ENCODE measurements at places on chromosomes 16 and 17.

- peak; percentile 96 for DNase-seq
Observed at GRCh38 chr17:59331129-59331928, at the start of gene YPEL2. YPEL2 (plus strand) TSS chr17:59331655; CDS start chr17:59353410, 21,755 bp downstream.

GRCh38 chr16:14613991-14614390 is 16.1 kb downstream of the PARN start:
- DNase-seq: no peak

- DNase-seq: no peak
Observed at GRCh38 chr16:14353340-14353739, 276.7 kb downstream of the PARN start.

GRCh38 chr17:31488264-31488981 is 96.9 kb downstream of the RAB11FIP4 start:
- no peak for DNase-seq

DNA sequence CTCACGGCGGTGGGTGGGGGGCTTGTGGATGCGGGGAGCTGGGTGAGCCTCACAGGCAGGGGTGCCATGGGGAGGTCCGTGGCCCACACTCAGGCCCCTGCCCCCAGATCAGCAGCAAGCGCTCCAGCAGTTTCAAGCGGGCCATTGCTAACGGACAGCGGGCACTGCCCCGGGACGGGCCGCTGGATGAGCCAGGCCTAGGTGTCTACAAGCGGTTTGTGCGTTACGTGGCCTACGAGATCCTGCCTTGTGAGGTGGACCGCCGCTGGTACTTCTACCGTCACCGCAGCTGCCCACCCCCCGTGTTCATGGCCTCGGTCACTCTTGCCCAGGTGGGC is 1.1 kb downstream of the RHBDL1 start:
- no peak for DNase-seq

GRCh38 chr16:12340151-12340733 is 363.7 kb downstream of the SNX29 start:
- DNase-seq: peak; percentile 54

DNA sequence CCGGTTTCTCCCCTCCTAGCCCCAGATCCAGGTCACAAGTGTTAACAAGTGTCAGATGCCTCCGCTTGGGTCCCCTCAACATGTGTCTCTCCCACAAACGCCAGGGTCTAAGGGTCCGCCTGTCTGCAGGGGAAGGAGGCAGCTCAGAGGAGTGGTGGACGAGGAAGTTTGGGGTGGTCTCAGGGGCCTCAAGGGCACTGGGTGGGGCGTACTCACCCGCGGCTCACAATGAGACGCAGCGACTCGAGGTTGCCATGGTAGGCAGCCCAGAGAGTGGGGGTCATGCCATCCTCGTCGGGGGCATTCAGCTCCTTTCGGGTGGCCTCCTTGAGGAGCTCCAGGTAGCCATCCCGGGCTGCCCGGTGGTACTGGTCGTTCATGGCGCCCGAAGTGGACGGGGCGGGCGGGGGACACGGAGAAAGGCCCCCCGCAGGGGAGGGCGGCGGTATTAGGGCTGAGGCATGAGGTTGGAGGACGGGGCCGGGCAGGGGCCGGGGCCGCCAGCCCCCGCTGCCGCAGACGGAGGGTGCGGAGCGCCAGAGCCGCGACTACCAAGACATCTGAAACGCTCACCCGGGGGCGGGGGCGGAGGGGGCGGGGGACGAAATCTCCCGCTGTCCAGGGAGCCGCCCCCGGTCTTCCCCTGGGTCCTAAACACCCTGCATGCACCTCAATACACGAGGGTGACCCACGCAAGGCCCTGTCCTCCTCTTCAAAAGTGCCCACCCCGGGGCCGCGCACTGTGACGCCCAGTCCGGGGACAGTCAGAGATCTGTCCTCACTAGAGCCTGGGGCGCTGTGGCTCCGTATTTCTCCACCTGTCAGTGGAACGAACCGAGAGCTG is at the start of gene USH1G:
Gene USH1G (minus strand): TSS at position 562 of the 844 bp plus-strand sequence. CDS start 182 bp downstream, at position 380.
- no peak for DNase-seq

GRCh38 chr17:59513934-59514841 is 51.2 kb upstream of the DHX40 start:
- DNase-seq: peak; percentile 38

DNA sequence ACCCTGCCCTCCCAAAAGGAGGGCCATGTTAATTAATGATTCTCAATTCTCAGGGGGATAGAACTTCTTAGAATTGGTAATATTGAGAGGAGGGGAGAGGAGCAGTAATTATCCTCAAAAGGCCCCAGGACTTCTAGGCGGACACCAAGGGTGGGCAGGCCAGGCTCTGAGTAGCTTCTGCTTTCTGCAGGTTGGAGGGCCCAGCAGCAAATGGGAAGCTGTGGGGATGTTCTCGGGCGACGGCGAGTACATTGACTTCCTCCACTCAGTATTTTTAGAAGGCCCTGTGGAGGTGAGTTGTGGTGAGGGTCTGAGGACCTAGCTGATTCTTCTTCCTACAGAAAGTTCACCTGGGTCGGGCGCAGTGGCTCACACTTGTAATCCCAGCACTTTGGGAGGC is 57.5 kb downstream of the DNAH2 start:
- DNase-seq: peak; percentile 46

DNA sequence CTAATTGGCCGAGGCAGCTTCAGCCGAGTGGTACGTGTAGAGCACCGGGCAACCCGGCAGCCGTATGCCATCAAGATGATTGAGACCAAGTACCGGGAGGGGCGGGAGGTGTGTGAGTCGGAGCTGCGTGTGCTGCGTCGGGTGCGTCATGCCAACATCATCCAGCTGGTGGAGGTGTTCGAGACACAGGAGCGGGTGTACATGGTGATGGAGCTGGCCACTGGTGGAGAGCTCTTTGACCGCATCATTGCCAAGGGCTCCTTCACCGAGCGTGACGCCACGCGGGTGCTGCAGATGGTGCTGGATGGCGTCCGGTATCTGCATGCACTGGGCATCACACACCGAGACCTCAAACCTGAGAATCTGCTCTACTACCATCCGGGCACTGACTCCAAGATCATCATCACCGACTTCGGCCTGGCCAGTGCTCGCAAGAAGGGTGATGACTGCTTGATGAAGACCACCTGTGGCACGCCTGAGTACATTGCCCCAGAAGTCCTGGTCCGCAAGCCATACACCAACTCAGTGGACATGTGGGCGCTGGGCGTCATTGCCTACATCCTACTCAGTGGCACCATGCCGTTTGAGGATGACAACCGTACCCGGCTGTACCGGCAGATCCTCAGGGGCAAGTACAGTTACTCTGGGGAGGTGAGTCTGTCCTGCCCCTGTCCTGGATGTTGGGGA is 16.1 kb downstream of the PSKH1 start:
- DNase-seq: no peak

DNA sequence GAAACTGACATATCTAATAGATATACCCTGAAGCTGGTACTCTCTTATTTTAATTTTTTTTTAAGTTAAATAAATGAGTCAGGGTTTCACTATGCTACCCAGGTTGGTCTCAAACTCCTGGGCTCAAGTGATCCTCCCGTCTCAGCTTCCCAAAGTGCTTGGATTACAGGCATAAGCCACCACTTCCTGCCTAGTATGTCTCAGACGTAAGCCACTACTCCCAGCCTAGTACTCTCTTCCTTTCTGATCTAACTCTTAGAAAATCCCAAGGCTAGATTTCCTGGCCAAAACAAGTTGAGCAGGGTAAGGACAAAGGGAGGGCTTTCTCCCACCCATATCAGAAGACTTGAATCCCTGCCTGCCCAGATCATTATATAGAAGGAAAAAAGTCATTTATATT is 33.7 kb downstream of the HOXB1 start:
- no peak for DNase-seq

DNA sequence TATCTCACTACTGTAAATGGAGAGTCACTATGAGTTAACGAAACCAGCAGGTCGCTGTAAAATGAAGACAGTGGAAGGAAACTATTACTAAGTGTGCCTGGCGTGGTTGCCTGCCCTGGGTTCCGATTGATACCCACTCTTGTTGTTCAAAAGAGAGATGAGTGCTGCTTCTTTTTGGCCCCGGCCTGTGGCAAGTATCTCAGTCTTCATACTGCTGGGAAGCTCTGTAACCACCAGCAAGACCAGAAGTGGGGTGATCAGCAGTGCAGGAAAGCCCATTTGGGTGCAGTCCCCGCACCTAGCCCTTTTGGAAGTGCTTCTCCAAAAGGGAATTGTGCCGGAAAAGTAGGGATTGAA is 104.5 kb downstream of the SNX29 start:
- DNase-seq: no peak

GRCh38 chr17:2024572-2025219 is 438 bp downstream of the RTN4RL1 start:
- no peak for DNase-seq

DNA sequence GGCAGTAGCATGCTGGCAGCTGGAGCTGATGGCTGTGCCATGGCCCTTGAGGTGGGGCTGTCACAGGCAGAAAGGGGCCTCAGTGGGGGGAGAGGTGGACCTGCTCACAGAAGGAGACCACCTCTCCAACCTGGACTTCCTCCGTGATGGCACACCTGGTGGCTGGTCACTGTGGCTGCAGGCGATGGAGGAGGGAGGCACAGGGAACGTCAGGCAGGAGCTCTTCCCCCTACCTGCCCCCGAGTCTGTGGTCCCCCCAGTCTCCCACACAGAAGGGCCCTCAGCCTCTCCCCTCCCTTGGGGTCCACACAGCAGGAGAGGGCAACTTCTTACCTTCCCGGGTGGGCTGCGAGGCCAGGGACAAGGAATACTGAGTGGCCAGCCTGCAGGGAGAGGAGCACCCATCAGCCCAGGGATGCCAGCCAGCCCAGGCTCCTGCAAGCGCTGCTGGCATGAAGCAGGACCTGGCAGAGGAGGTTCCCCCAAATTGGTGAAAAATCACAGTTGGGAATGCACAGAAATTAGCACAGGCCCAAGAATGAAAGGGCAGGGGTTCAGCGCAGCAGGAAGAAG is 96.5 kb downstream of the GOSR1 start:
- DNase-seq: no peak

DNA sequence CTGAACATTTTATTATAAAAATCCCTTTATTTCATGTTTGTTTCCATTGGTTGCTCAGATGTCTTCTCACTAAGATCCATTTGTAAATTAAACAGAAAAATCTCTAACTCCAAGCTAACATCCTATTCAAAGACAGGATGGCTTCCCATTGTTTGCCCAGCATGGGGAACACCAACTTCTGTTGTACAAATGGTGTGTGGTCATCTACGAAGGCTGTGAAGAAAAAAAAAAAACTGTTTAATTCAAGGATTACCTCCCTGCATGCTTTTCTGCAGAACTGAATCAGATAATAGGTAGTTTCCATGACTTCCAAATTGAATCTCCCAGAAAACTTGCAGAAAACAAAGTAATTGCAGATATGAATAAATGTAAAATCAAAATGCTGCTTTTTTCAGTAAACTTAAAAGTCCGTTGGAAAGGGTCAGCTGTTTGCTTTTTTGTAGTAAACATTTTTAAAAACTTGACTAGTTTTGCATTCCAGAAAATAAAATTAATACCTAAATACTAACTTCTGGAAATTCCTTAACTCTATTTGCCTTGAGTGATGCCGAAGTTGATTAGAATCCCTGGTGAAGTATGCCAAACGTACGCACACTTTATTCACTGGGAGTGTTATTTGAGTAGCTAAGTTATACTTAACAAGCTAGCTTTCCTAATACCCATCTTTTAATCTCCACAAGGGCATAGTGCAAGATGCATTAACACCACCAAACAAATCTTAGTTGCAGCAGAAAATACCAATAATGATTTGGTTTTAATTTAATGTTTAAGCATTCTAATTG is 7.7 kb downstream of the SALL1 start:
- no peak for DNase-seq

DNA sequence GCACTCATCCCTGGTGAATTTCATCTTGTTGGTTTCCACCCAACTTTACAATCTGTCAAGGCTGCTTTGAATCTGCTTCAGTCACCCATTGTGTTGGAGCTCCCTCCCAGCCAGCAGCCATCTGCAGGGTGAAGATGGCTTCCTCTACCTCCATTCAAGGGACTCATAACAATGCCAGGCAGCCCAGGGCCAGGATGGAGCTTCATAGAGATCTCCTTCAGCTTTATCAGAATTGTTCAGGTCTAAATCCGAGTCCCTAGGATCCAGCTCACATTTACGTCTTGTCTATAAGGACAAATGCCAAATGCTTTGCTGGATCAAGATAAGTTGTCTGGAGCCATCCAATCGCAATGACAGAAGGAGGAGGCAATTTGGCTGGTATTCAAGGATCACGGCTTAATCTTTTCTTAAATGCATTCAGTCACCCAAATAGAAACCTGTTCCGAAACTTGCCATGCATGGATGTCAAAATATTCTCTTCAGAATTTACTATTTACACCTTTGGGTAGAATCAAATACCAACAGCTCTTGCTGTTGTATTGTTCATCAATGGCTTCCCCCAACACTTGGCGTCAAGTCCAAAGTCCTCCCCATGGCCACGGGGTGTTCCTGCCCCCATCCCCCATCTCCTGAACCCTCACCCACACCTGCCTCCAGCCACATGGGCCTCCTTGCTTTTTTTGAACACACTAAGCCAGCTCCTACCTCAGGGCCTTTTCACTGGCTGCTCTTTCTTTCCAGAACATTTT is 3.8 kb upstream of the FAM171A2 start:
- DNase-seq: no peak

DNA sequence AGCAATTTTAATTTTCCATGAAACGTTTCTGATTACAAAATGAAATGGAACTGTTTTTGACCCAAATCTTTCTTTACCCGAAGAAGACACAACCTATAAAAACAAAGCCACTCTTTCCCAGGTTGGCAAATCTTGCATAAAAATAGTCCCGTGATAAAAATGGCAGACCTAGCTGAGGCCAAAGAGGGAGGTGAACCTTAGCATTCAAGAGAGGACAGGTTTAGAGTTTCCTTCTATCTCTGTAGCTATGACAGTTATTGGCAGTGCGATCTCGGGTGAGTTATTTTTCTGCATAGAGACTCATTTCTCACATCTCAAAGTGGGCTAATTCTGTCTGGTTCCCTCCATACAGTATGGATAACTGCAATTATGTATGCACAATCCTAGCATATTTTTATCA is 241.4 kb downstream of the MAP2K6 start:
- DNase-seq: no peak

DNA sequence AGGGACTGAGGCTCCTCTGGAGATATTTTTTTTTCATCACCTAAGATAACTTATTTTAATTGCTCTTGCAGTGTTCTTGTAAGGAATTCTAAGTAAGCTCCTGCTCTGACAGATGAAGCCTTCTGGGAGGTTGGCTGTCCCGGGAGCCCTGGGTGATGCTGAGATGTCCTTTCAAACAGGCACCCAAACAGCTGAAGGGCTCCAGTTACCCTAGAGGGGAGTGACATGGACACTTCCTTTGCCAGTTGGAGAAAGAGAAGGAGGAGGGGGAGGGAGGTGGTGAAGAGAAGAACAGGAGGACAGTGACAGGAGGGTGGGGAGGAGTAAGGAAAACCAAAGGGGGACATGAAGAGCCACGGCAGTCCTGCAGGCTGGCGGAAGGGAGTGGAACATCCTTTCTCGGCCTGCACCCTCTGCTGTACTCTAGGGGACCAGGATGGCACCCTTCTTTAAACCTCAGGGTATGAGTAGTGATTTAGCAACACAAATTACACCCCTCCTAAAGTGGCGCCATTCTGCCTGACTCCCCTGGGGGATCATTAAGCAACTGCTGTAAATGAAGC is 51.8 kb downstream of the MYH3 start:
- peak; percentile 19 for DNase-seq
